ENCODE measurements at places on chromosomes 12 and 14.

DNA sequence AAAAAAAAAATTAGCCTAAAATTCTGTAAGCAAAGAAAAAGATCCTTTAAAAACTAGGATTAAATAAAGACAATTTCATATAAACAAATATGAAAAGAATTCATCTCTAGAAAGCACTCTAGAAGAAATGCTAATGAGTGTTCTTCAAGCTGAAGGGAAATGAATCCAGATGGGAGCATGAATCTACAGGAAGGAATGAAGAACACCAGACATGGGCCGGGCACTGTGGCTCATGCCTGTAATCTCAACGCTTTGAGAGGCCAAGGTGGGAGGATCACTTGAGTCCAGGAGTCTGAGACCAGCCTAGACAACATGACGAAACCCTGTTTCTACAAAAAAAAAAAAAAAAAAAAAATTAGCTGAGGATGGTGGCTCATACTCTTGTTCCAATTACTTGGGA, 297.2 kb downstream of the FBXL14 start:
- DNase-seq: no peak

- DNase-seq: no peak
These were observed 4.6 kb downstream of the BEGAIN start for GRCh38 chr14:100582496-100583165.

DNA sequence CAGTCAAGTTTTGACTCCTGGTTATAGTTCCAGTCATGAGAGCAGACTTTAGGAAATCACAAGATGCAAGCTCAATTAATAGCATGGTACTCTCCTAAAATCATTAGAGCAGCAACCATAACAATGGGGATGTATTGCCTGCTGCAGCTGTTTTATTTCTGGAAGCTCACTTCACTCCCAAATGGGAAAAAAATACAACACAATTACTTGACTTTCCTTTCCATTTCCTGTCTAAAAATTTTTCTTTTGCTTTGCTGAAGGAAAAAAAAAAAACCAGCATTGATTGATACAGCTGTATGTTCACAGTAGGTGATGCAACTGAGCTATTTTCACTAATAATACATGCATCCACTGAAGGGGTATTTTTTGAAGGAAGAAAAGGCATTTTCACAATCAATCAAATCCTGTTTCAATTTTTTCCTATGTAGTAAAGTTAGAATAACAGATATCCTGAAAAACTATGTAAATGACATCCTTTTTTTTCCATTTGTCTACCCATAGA, 143.9 kb upstream of the NOVA1 start:
- DNase-seq: no peak

DNA sequence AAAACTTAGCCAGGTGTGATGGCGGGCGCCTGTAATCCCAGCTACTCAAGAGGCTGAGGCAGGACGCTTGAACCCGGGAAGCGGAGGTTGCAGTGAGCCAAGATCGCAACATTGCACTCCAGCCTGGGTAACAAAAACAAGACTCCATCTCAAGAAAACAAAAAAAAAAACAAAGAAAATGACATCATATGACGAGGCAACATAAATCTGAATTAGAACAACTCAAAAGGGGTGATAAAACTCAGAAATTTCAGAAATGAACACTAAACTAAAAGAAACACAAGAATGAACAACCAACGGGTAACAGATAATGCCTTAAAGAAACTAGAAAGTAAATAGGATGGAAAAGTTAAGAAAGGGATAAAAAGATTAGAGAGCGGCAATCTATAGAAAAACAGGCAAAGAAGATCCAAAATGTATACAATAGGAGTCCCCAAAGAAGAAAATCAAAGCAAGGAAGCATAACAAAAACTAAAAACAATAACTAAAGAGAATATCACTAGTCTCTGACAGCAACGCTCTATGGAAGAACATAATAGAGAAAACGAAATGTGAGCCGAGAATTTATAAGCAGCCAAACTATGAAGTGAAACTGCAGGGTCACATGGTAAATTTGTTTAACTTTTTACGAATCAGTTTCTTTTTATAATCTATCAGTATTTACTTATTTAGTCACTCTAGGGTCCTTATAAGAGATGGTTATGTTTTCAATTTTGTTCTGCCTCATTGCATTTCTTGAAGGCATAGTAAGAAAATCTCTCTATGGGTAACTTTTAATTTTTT, 45.7 kb downstream of the SPPL3 start:
- DNase-seq: no peak

DNA sequence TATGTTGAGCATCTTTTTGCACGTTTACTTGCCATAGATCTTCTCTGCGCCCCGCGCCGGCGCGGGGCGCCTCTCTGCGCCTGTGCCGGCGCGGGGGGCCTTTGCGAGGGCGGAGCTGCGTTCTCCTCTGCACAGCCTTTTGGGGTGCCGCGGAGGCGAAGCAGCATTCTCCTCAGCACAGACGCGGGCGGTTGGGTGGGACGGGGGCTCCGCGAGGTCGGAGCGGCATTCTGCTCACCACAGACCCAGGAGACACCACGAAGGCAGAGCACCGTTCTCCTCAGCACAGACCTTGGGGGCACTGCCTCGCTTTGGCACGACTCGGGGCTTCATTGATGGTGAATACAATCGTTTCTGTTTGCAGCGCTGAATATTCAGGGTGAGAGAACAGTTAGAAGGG, 28.5 kb upstream of the ANHX start:
- no peak for DNase-seq

Measured in activated T-cell treated with anti-CD3 and anti-CD28 coated beads, Interleukin-2, amount 50 U/mL, for 1 hour (primary cell).